Activated naive CD8-positive, alpha-beta T cell treated with anti-CD3 and anti-CD28 coated beads, Interleukin-2, amount 10 ng/mL, durations not matched to agents 7 days and 5 days (primary cell): ENCODE measurements at places on chromosomes 1 and 21. TPM values are rescaled to one million over a fixed set of nuclear protein-coding genes. Genes with fewer than 3 reads are reported as not detected.

The SLC9C2 gene
- total RNA-seq, result not detected

The RUNX3 gene
- total RNA-seq, result 172 TPM

The MEGF6 gene
- total RNA-seq, result 56.6 TPM

The NUDT4B gene
- not detected for total RNA-seq

The GNG12 gene
- not detected for total RNA-seq

The CDK18 gene
- total RNA-seq, result 7.4 TPM

The FCRL2 gene
- total RNA-seq, result not detected

The ATP6V1G3 gene
- not detected for total RNA-seq

The C1QC gene
- 1.7 TPM for total RNA-seq

The TBX15 gene
- total RNA-seq, result not detected

The AMIGO1 gene
- total RNA-seq, result 9.4 TPM

The CFAP107 gene
- total RNA-seq, result not detected

The OLIG2 gene
- not detected for total RNA-seq

The PPM1J gene
- not detected for total RNA-seq

The DUSP12 gene
- 32.2 TPM for total RNA-seq

The SKI gene
- total RNA-seq, result 59.3 TPM

The RHD gene
- not detected for total RNA-seq

The SELE gene
- not detected for total RNA-seq

The S100A7 gene
- not detected for total RNA-seq

The JAM2 gene
- 1.2 TPM for total RNA-seq

The GBP5 gene
- 231 TPM for total RNA-seq

The VANGL2 gene
- 0.06 TPM for total RNA-seq

The NUF2 gene
- 50.6 TPM for total RNA-seq

The EXTL1 gene
- total RNA-seq, result not detected

The FALEC gene
- 0.58 TPM for total RNA-seq

The HMCN1 gene
- total RNA-seq, result 0.55 TPM

The XPR1 gene
- total RNA-seq, result 17.5 TPM

The PDXK gene
- total RNA-seq, result 96.9 TPM

The HHIPL2 gene
- total RNA-seq, result 0.19 TPM

The UBXN10 gene
- 0.23 TPM for total RNA-seq

The KCNC4 gene
- 9.0 TPM for total RNA-seq

The NDUFS5 gene
- total RNA-seq, result 113 TPM

The GSTM1 gene
- total RNA-seq, result not detected

The WRAP73 gene
- 40.2 TPM for total RNA-seq

The S100A7A gene
- not detected for total RNA-seq

The KCNA2 gene
- 1.6 TPM for total RNA-seq
